ENCODE measurements at places on chromosomes 5 and 9.

GRCh38 chr5:152187668-152188067 is 217.4 kb downstream of the NMUR2 start:
- no peak for DNase-seq

GRCh38 chr9:131258698-131259431 is 17.4 kb downstream of the FAM78A start:
- no peak for DNase-seq

DNA sequence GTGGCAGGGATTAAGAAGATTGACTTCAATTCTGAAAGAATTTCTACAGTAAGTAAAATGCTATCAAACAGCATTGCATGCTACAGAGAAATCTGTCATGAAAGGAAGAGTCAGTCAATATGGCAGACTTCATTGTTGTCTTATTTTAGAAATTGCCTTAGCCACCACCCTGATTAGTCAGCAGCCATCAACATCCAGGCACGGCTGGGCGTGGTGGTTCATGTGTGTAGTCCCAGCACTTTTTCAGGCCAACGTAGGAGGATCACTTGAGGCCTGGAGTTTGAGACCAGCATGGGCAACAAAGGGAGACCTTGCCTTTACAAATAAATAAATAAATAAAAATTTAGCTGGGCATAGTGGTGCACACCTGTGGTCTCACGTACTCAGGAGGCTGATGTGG is 46.6 kb downstream of the RMI1 start:
- DNase-seq: no peak

DNA sequence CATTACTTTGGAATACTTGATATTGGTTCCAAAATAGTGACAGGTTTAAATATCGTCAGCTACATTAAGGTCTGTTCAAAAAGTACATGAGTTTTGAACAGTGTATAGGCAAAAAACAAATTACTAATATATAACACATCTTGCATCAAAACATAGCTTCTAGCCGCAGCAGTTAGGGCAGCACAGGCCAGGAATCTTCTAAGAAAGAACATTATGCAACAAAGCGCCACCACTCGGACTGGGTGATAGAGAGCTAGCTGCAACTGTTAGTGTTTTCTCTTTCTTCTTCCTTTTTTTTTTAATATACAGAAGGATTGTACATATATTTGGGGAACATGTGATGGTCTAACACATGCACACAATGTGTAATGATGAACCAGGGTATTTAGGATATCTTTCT is 504.5 kb downstream of the NR2F1-AS1 start:
- no peak for DNase-seq

GRCh38 chr5:37840053-37841034 is 503 bp upstream of the GDNF start:
- no peak for DNase-seq

GRCh38 chr5:98474782-98475181 is 298.7 kb upstream of the RGMB start:
- no peak for DNase-seq

Data from activated CD8-positive, alpha-beta T cell treated with anti-CD3 and anti-CD28 coated beads for 36 hours (primary cell).